ENCODE measurements at places on chromosomes 7 and 10. TPM values are rescaled to one million over a fixed set of nuclear protein-coding genes. Genes with fewer than 3 reads are reported as not detected.

- DNase-seq, result no peak
Measured at GRCh38 chr10:113562069-113562468, 9.2 kb downstream of the HABP2 start.

DNA sequence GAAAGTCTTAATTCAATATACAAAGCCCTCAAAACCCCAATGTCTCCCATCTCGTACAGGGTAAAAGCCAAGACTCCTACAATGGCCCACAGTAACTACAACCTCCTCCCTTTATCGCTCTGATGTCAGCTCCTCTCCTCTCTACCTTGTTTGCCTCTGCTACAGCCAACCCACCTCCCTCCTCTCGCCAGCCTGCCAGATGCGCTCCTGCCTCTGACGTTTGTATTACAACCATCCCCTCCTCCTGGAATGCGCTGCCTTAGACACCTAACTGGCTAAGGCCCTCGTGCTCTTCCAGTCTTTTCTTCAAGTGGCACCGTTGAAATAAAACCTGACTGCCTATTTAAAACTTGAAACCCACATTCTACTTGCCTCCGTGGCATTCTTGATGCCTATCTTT is 115.3 kb upstream of the MYO3A start:
- DNase-seq, result no peak

DNA sequence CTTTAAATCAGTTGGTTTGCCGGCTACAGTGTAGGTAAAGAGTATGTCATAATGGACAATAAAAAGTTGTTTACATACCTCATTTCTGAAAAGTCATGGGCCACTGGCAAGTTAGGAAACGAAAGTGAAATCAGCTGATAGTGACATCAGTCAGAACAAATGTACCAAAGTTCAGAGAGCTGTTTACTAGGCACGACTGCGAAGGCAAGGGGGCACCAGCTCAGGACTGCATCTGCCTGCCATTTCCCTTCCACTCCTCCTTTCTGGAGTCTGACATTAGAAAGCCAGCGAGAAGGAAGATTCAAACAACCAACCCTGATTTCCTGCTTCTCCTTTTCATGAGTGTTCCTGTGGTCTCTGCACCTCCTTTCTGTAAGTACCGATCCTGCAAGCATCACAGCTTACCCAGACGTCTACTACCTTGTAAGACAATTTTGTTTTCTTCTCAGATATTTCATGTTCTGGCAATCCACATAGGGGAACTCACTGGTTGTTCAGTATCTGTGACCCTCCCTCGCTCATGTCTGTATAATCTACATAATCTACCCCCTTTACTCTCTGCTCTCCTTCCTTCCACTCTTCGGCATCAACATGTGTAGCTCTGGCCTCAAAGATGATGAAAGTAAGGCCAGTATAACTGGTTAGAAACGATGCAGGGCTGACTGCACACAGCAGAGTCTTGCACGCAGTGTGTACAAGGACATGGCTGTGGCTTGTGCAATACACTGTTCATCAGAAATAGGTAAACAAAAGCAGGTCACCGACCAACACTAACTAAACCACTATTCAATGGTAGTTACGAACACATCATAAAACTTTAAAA is at the start of gene TMEM140:
TSS of gene TMEM140 (plus strand) at position 174 of the 823 bp plus-strand sequence. CDS start 16,370 bp downstream, outside the sequence.
- no peak for DNase-seq

UCN3 gene
- not detected for total RNA-seq

MACC1 gene
- not detected for total RNA-seq
